Activated CD4-positive, CD25-positive, alpha-beta regulatory T cell treated with anti-CD3 and anti-CD28 coated beads, Interleukin-2, amount 50 U/mL, for 16 hours (primary cell): ENCODE measurements at places on chromosomes 1 and 21.

DNA sequence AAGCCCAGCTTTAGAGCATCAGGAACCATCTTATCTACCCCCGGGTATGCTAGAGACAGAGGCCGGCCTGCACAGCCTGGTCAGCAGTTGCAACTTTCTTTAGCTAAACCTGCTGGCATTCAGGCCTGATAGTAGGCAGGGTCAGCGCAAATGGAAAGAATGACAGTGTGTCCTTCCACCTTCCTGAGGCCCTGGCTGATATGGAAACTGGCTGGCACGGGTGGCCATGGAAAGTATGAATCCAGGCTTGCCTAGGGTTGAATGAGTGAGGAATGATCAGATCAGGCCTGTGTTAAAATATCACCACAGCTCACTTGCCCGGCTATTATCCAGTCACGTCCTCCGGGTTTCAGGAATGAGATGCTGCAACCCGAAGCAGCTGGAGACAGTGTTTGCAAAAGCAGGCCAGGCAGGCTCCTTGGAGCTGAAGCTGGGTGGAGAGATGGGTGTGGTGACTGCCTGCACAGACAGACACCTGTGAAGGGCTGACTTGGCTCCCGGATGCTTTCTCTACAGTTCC, 34.7 kb downstream of the RCAN1 start:
- DNase-seq, result no peak

DNA sequence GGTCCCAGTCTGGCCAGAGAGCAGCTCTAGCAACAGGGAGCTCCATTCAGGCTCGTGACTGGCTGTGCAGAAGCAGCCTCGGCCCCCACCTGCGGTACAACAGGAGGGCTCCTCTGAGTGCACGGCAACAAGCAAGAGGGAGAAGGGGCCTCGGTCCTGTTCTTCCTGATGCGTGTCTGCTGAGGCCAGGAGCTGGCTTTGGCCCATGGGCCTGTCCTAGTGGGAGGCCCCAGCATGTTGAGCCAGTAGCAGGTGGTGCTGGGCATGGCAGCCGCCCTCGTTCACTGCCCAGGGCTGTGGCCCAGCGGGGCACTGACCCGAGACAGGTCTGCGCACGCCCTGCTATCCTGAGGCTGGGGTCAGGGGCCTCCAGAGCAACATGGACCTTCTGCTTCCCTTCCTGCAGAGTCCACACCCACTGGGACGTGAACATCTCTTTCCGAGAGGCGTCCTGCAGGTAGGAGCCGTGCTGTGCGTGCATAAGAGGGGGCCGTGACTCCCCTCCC, 7.0 kb downstream of the SAMD11 start:
- DNase-seq, result no peak

DNA sequence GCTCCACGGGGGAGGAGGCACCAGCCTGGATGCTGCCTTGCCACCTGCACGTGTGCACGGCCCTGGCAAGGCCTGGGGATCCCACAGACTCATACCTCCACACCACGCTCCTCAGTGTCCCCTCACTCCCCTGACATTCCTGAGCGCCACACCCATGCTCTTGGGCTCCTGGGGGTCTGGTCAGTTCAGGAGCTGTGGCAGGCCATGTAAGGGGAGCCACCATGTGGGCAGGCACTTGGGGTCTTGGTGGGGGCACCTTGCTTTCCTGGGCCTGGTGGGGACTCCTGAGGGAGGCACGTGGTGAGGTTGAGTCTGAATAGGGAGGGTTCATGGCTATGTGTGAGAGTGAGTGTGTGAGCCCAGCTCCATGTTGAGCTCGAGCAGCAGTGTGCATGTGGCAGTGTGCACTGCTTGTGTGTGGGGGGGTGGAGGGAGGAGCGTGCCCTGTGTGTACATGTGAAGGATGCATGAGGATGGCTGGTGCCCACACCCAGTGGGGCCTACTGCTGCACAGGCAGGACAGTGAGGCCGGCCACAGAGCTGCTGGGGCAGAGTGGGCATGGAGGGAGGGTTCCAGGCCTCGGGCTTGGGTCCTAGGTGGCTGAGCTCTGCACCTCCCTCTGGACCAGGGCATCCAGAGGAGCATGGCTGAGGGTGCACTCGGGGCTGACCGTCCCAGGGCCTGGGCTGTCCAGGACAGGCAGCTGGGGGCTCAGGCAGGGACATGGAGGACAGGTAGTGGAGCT, 1.6 kb downstream of the GJC2 start:
- DNase-seq, result no peak

DNA sequence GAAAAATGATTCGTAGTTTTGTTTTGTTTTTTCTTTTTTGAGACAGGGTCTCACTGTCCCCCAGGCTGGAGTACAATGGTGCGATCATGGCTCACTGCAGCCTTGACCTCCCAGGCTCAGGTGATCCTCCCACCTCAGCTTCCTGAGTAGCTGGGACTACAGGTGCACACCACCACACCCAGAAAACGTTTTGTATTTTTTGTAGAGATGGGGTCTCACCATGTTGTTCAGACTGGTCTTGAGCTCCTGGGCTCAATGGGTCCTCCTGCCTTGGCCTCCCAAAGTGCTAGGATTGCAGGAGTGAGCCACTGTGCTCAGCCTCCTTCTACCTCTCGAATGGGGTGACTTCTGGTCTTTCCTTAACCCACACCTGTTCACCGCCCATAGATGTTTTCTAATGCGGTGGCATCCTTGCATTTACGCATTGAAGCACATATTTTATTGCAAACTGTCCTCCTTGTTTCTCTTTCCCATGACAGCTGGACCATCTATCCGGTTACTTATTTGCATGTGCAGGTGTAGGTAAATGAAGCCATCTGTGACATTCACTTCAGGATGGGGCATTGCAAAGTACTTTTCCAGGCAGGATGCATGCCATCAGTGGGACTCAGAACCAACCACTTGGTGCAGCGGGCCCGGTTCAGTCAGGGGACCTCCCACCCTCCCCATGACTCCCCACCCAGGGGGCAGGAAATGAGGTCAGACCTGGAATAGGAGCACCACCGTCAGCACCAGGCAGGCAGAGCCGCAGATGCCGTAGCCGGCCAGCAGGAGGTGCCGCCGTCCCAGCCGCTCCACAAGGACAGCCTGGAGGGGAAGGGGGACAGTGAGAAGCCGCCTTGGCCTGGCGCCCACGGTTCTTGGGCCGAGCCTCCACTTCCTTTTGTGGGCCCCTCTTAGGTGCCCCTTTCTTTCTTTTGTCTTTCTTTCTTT, 16.5 kb downstream of the SLC2A7 start:
- no peak for DNase-seq

- DNase-seq, result no peak
These were observed 128.0 kb downstream of the SETD4 start for GRCh38 chr21:35932232-35932911.

- DNase-seq, result no peak
These were observed 134.7 kb downstream of the ST6GALNAC3 start for GRCh38 chr1:76209238-76209637.

GRCh38 chr1:96002201-96002600, 719.4 kb upstream of the PTBP2 start:
- DNase-seq, result no peak

GRCh38 chr1:53655931-53656746, 82.8 kb downstream of the GLIS1 start:
- DNase-seq, result no peak

GRCh38 chr1:167640051-167640450, 10.0 kb downstream of the RCSD1 start:
- no peak for DNase-seq

DNA sequence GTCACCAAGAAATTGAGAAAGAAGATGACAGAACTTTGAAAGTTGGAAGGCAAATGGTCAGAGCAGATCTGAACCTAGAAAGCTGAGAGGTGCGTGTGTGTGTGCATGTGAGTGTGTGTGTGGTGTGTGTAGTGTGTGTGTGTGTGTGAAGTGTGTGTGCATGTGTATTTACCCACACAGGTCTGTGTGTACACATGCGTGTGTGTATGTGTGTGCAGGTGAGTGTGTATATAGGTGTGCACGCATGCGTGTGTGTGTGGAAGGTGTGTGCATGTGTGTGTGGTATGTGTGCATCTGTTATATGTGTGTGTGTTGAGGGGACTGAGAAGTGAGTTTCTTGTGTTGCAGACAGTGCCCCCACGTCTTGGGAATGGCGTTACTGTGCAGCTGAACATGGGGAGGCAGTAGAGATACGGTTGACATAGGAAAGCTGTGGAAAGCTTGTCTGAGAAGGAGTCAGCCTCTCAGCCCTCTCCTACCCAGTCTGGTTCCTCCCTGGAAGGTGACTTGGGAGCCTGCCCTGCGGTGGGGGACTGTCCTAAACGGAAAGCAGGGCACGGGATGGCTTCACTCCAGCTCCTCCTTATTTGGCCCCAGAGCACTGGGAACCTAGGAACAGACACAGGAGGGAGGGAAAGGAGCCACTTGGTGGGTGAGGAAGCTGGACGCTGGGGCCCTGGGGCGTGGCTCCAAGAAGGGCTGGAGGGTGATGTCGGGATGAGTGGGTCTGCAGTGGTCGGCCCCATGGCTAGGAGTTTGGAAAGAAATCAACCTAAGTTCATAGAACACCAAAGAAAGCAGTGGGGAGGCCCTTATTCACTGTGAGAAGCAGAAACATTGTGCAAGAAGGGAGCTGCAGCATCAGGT, 97.2 kb downstream of the PCBP3 start:
- no peak for DNase-seq

GRCh38 chr21:15976807-15977206, 247.0 kb downstream of the USP25 start:
- DNase-seq, result no peak

GRCh38 chr1:208604295-208604694, 360.1 kb upstream of the PLXNA2 start:
- DNase-seq, result no peak

GRCh38 chr1:15662477-15662876, 21.6 kb upstream of the PLEKHM2 start:
- DNase-seq, result no peak

DNA sequence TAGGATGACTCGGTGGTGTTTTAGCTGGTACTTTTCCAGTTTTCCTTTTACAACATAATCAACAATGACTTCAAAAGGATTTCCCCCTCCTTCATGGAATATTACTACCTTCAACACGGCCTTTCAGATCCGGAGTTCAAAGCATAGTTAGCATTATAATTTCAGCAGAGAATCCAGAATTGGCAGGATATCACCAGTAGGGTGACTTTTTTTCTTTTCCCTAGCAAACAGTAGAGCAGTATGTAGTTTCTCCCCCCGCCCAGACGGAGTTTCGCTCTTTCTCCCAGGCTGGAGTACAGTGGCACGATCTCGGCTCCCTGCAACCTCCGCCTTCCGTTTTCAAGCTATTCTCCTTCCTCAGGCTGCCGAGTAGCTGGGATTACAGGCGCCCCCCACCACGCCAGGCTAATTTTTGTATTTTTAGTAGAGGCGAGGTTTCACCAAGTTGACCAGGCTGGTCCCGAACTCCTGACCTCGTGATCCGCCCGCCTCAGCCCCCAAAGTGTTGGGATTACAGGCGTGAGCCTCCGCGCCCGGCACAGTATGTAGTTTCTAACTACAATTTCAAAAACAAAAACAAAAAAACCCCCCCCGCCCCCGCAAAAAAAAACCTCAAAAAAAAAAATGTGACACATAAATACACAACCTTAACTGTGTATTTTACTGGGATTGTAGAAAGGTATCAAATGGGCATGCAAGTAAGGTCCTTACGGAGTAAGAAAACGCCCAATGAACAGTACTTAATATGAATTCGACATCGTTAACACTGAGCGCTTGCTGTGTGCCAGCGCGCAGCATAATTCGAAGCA, 1.5 kb upstream of the COX20 start:
- peak; percentile 23 for DNase-seq

DNA sequence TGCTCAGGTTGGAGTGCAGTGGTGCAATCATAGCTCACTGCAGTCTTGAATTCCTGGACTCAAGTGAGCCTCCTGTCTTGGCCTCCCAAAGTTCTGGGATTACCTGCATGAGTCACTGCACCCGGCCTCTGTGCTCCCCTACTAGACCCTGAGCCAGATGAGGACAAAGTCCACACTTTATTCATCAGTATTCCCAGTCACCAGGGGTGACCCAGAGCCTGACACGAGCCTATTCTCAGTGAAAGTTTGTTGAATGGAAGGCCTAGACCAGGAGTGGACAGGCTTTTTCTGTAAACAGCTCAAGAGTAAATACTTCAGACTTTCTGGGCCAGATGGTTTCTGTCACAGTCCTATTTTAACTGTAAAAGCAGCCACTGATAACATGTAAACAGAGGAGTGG, 68.2 kb downstream of the MAB21L3 start:
- DNase-seq, result no peak

DNA sequence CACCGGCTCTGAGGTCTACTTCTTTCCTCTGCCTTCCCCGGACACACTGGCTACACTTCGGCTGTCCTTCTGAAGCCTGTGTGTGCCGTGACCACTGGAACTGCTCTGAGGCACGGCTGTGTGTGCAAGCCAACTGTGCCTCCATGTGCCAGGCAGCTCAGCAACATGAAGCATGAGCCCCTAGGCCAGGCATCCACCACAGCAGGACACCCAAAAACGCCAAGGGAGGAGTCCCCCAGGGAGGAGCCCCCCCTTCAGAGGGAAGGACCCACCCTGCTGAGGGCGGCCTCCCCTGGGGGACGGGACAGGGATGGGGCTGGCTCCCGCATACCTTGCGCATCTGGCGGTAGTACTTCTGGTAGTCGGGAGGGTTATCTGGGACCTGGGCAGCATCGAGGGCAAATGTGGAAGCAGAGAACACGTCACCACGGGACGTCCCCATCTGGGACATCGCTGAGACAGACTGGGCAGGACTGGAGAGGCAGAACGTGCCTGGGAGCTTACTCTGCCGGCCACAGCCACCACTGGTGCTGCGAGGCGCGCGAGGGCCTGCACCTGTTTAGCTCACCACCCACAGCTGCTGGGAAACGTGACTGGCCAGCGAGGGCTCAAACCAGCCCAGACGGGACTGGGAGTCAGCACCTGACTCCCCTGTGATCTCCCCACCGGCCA, 20.5 kb downstream of the LSS start:
- DNase-seq, result no peak

DNA sequence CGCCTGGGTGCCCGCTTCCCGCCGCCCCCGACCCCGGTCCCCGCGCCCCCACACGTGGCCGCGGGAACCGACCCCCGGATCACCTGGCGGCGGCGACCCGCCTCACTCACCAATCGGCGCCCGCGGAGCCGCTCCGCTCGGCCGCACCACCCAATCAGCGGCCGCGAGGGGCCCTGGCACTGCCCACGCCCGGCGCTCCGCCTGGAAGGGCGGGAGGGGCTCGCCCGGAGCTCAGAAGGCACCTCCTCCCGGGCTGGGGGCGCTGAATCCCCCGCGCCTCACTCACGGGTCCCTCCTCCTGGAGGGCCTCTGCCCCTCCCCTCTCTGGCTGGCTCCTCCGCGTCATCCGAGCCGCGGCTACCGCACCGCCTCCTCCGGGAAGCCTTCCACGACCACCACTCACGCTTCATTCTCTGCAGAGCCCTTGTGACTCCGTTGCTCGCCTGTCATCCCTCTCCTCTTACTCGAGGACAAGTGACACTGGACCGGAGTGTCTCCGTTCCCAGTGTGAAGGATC, 374 bp downstream of the SH2D5 start:
- peak; percentile 38 for DNase-seq

DNA sequence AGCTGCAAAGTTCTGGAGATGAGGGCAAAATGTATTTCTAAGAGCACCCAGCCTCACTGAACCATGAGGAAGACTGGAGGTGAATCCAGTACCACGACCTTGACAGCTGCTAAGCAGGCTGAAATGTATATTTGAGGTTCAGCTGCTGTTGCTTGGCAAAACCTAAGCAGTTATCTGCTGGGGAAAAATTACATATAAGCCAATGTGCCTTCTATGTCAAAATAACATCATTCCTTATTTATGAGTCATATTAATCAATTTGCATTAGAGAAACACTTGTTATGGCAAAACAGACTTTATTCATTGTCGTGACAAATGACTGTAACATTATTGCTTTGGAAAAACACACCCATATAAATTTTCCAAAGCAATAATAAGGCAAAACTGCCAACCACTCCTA, 560.5 kb upstream of the NR5A2 start:
- no peak for DNase-seq
